ENCODE measurements at places on chromosomes 7 and 10.

- no peak for DNase-seq
Observed at GRCh38 chr10:124237282-124237961, 144.0 kb upstream of the CHST15 start.

DNA sequence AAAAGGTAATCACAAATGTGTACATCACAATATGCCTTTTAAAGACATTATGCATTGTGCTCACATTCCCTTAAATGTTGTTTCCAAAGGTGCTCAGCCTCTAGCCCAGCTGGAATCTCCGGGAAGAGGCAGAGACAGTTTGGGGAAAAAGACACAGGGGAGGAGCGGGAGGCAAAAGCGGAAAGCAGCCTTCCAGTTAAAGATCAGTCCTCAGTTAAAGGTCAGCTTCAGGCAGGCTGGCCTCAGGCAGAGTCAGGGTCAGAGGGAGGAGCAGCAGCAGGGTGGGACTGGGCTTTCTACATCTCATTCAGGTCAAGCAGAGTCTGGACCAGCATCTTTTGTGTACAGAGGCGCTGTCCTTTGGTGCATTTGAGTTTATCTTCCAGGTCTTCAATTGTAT is 18.6 kb downstream of the ST7 start:
- DNase-seq, result no peak

DNA sequence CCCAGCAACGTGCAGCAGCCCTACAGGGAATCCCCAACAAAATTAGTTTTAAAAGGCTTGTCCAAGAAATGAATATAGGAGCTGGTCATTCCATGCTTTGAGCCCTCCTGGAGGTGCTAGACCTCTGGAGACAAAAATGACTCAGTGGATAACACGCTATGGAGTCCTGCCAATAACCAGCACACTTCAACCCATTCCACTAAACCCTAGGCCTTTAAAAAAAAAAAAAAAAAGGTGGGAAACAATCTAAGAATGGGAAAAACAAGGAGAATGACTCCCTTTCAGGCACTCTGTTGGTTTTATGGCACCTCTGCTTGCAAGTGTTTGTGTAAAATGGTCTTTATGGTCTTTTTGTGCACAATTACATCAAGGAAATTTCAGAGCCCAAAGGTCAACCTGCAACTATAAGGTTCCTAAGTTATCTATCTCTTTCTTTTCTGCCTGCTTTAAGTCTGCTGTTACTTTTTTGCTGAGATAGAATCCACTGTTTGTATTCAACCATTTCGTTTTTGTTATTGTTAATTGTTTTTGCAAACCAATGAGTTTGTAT is 21.3 kb downstream of the AVL9 start:
- no peak for DNase-seq

GRCh38 chr10:95201736-95202135 is 7.7 kb downstream of the ACSM6 start:
- DNase-seq, result no peak

DNA sequence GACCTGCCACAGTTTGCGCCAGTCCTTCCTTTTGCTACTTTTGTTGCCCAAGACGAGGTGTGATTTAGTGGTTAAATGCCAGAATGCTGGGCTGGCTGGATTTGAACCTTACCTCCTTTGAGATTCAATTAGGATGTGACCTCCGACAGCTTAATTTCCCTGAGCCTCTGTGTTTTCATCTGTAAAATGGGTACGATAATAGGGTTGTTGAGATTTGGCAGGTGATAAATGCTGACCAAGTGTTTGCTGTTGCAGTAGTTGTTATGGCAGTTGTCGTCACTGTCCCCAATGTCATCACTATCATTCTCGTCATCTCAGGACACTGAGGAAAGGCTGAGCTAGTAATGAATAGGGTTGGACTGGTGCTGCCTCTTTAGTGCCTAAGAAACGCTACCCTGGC is 61.1 kb downstream of the GRK5 start:
- no peak for DNase-seq

- no peak for DNase-seq
Observed at GRCh38 chr7:28718055-28718481, 240.1 kb downstream of the TRIL start.

- DNase-seq, result no peak
Observed at GRCh38 chr7:102215256-102215655, 71.4 kb upstream of the SH2B2 start.

GRCh38 chr10:29106287-29106686 is 182.6 kb upstream of the LYZL1 start:
- DNase-seq, result no peak

- DNase-seq, result no peak
Observed at GRCh38 chr7:156002362-156003066, 190.3 kb upstream of the SHH start.

GRCh38 chr7:466465-467191 is 53.0 kb downstream of the PDGFA start:
- no peak for DNase-seq

DNA sequence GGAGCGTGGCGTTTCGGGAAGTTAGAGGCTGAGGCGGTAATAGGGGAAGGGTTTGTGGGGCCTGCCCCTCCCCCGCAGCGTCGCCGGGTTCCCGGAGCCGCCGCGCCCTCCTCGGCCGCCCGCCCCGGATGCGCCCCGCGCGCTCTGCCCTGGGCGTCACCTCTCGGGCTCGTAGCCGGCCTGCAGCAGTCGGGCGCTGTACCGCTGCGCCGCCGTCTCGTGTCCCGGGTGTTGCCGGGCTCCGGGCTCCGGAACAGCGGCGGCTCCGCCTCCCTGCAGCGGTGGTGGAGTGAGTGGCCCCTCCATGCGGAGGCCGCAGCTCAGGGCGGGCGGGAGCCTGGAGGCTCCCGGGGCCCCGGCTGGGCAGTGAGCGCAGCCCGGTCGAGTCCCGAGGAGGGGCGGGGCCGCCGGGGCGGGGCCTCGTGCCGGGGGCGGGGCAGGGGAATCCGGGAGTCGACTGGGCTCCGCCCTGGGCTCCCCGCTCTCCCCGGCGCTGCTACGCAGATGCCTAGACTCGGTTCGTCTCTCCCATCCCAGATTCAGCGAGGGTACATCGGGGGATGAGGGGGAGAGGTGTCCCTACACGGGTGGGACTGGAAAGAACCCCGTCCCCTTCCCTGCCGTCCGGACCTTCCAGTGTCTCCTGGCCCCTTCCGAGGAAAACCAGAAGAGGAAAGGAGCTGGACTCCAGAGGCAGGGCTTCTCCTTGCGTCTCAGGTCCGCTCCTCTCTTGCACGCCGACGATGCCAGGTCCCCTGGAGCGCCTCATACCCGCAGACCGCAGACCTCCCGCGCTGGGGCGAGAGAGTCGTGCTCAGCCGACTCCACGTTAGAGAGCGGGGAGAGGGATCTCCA is at the start of gene IMPDH1:
TSS of gene IMPDH1 (minus strand) at position 387 of the 855 bp plus-strand sequence. CDS start at position 306, 81 bp downstream.
- DNase-seq, result peak; percentile 67

GRCh38 chr10:34801097-34801733 is 13.9 kb downstream of the PARD3 start:
- no peak for DNase-seq

DNA sequence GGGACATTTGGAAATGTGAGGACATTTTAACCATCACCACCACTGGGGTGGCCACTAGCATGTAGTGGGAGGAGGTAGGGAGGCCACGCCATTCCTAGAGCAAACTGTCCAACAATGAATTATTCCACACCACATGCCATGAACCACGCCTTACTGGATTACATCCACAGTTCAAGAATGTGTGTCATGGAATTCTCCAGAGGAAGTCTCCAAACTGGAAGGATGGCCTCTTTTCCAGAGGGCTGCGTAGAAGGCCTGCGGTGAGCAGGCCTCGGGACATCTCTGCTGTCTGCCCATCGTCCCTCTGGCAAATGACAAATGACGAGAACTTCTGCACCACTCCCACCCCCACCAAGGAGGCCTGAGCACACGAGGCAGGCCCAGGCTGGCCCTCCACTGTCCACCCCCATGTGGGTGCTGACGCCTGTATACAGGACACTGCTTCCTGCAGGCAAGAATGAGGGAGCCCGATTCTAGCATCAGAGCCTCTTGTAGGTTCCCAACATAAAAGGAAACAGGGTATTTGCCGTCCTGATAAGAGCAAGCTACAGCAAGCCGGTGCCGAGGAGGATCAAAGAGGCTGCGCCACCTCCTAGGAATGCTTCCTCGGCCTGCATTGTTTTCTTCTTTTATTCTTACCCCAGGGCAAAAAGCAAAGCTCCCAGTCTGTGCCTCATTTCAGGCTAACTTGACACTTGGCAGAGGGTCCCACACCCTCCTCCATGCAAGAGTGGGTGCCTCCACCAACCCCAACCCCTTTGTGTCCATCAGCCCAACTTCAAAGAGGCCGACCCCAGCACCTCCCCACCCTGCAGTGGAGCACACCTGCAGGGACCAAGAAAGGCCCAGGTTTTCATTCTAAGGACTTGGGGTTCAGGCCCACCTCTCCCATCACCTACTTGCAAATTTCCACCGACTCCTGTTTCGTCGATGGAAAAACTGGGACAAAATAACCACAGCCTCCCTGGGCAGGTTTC is 23.9 kb downstream of the TNS3 start:
- DNase-seq, result no peak

GRCh38 chr10:78462726-78463228 is 429.1 kb downstream of the RPS24 start:
- DNase-seq, result no peak

DNA sequence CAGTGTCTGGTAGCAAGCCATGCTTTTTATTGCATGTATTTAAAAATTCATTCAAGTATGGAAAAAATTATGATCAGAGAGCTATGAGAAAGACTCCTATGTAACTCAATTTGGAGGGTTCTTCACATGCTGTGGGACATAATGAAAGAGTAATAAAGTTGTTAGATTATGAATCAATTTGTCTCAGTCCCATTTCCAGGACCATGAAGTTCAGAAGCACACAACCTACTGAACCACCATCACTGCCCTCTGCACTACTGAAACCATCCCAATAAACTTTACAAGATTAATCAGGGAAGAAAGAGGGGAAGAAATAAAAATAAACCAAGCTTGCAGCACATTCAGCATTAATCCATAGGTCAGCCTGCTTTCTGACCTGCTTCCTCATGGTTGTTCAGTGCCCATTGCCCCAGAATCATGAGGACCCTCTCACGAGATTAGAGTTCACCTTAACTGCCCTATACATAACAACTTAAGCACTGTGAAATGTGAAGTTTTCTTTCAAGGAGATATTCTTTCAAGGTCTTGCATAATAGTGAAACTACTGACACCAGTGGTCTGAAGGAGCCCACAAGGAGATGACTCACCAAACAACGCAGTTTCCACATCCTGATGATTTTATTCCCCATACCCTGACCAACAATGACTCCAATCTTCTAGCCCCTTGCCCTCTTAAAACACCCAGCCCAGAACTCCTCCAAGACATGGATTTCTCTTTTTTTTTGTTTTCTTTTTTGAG is 171.5 kb upstream of the ADCY1 start:
- DNase-seq, result no peak

- no peak for DNase-seq
Observed at GRCh38 chr7:26385240-26385639, 93.6 kb downstream of the SNX10 start.

DNA sequence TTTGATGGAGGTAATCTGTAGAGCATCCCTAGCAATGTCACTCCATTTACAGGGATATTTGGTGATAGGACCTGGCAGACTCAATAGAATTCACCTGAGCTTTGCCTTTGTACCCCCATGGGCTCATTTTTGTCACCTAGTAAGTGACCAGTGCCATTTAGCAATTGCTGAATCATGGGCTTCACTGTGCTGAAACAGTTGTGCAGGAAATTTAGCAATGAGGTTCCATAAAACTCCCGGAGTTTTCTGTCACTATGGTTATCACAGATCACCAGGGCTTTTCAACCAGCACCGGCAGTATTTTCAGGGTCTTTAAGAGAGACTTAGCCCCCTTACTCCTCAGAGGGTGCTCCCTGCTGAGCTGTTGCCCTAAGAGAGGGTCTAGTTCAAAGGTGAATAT is 40.2 kb downstream of the FAS start:
- DNase-seq, result no peak

GRCh38 chr10:103542764-103543616 is 49.5 kb downstream of the NEURL1 start:
- peak; percentile 59 for DNase-seq

GRCh38 chr7:52656098-52656497 is 379.3 kb upstream of the POM121L12 start:
- peak; percentile 46 for DNase-seq

DNA sequence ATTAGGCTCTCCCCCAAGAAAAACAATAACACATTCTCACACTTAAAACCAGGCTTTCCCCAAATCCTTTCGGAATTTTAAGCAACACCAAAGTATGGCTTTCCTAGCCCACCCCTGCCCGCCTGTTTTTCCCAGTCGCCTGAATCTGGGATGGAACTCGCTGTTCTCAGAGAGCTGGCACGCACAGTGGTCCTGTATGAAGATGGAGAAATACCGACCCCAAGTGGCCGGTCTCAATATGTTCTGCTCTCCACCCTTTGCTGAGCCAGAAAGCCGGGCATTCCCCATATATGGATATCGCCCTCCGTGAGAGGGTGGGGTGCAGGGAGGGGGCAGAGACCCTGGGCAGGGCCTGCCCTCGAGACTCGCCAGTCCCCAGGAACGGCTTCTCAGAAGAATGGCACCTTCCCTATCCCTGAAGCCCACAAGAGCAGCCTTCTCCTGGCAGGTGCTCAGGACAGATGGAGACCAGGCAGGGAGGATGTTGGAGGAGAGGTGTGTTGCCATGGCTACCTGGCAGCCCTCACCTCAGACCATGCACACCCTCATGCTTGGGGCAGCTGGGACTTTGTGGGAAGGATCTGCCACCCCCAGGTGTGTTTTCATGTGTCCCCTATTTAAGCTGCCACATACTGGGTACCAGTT is 3.4 kb downstream of the TACR2 start:
- DNase-seq, result peak; percentile 18
